ENCODE measurements at places on chromosomes 6 and 20.

- no peak for DNase-seq
Measured at GRCh38 chr20:51029963-51030920, 7.3 kb upstream of the KCNG1 start.

DNA sequence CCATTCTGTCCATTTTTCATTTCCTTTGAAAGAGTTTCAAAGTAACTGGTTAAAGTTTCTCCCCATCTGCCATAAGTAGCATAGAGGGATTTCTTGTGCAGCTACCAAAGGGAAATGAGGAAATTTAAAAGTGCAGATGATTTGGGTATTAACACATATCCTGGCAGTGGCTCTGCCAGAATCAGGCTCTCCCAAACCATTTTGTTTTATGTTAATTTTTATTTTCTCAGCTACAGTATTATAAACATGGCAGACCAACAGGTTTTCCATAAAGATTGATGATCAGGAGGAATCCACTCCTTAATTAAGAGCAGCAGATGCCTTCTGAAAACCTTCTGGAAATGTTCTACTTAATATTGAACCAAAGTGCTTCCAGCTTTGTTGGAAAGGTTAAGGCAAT is 13.9 kb downstream of the PLCB4 start:
- DNase-seq = no peak

- DNase-seq = no peak
Measured at GRCh38 chr6:67451874-67452273, 1183.2 kb upstream of the ADGRB3 start.

DNA sequence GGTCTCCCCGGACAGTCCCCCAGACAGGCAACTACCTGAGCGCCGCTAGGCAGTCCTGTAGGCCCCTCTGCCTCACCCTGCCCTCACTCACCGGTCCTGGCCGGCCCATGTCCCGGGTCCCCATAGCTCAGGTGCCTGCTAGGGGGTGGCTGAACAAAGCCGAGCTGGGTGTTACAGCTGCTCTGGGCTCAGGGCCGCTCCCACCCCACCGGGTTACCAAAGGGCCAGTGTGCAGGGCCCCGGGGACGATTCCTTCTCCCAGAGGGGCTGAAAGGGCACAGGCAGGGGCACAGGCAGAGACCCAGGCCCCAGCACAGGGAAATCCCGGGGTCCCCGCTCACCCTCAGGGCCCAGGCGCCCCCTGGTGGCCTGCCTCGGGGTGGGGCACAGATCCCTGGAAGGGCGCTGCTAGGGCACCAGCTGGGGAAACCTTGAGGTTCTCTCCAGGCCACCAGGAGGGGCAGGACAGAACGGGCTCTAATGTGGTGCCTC is 118.4 kb downstream of the GRM4 start:
- peak; percentile 85 for DNase-seq

DNA sequence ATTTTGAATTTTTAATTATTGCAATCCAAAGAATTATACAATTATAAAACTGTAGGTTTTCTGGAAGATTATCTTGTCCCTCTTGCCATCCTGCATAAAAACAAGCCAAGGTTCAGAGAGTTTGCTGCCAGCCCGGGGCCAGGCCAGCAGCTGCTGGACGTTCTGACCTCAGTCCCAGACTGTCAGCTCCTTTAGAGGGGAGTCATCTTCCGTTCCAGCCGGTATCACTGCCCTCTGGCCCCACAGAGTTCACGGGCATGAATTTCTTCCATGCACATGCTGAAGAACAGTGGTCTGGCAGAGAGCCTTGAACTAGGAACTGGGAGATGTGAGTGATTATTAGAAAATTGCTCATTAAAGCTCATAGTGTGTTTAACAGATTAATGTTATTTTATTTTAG is 130.4 kb upstream of the QKI start:
- DNase-seq = no peak

- no peak for DNase-seq
Measured at GRCh38 chr20:2797136-2797983, 3.1 kb downstream of the CPXM1 start.

DNA sequence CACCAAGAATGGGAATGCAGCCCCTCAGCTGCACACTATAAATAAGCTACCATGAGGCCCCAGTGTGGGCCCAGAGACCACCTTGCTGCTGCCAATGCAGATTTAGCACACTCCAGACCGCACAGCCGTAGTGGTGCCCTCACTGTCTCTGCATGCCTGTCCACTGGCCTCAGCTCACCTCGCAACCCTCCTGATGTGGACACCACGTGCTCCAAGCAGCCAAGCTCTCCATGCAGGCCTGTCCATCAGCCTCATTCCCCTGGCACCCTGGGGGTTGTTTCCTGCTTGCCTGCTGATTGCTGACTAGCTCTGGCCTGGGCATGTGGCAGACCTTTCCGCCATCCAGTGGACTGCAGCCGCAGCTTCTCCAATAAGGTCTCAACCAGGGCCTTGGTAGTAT is 36.2 kb downstream of the ZBTB9 start:
- DNase-seq = no peak

GRCh38 chr6:48628316-48628715 is 517.3 kb upstream of the PTCHD4 start:
- DNase-seq = no peak

DNA sequence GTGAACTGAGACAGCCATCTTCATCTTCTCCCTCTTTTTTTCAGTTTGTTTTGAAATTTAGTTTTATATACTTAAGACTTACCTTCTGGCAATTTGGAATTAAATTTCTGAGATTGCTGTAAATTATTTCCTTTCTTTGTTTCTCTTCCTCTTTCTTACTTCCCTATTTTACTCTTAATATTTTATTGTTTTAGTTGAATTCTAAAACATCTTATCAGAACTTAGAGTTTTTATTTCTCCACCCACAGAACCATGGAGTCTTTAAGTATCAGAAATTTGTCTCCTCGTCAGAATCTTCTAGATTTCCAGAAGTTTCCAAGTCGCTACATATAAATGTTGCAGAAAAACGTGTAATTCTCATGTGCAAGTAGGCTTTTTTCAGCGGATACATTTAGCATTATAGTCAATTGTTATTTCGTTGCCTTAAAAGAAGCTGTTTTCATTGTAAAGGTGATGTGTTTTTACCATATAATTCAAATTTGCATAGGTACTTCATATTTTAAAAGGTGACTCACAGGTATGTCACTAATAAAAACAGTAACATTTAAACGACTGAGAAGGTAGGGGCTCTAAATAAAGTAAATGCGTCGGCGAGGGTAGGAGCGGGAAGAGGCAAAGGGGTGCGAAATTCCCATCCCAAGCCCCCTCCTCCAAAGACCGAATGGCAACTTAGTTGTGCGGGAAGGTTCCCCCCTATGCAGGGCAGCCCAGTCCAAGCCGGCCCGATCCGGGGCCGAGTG is 866 bp upstream of the MYO6 start:
- no peak for DNase-seq

GRCh38 chr6:148501178-148501590 is 158.5 kb downstream of the SASH1 start:
- DNase-seq = no peak

DNA sequence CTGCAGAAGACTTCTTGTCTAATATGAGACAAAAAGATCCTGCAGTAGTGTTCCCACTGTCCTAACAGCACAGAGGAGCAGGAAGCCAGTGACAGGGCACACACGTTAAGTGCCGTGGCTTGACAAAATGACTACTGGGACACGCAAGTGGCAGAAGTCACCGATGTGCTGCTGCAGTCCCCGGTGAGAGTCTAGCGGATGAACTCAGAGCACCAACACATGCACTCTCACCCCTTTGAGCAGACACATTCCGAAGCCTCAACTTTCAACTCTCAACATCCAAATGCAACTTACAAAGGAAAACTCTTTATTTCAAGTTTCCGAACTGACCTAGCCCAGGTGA is 898 bp downstream of the LAMA4 start:
- DNase-seq = peak; percentile 17

GRCh38 chr6:104226790-104227446 is 632.8 kb downstream of the HACE1 start:
- no peak for DNase-seq
